ENCODE measurements at places on chromosomes 12 and 14. TPM values are rescaled to one million over a fixed set of nuclear protein-coding genes. Genes with fewer than 3 reads are reported as not detected.

- H3K36me3 ChIP-seq, result no peaks in the 10 kb centered on the region
- no peaks in the 10 kb centered on the region for H3K4me1 ChIP-seq
- H3K27ac ChIP-seq, result no peak overlapping the region
- H3K4me3 ChIP-seq, result no peak overlapping the region
- no peak for DNase-seq
- H3K27me3 ChIP-seq, result no peaks in the 10 kb centered on the region
Observed at GRCh38 chr12:91316907-91317269, 134.3 kb upstream of the DCN start.

- H3K4me1 ChIP-seq, result peaks cover 13% of the 10 kb centered on the region
- H3K36me3 ChIP-seq, result no peaks in the 10 kb centered on the region
- no peaks in the 10 kb centered on the region for H3K27me3 ChIP-seq
- no peak for DNase-seq
- H3K4me3 ChIP-seq, result no peak overlapping the region
- H3K27ac ChIP-seq, result no peak overlapping the region
Observed at GRCh38 chr12:24928131-24928530, 20.8 kb downstream of the BCAT1 start.

GRCh38 chr12:110928700-110929099, 8.3 kb upstream of the MYL2 start:
- H3K27ac ChIP-seq, result no peak overlapping the region
- no peak overlapping the region for H3K4me3 ChIP-seq
- no peaks in the 10 kb centered on the region for H3K36me3 ChIP-seq
- H3K27me3 ChIP-seq, result peaks cover 19% of the 10 kb centered on the region

- H3K27ac ChIP-seq, result no peak overlapping the region
- peaks cover 3% of the 10 kb centered on the region for H3K36me3 ChIP-seq
- H3K4me3 ChIP-seq, result no peak overlapping the region
- no peak for DNase-seq
- no peaks in the 10 kb centered on the region for H3K4me1 ChIP-seq
- no peaks in the 10 kb centered on the region for H3K27me3 ChIP-seq
Observed at GRCh38 chr12:98543701-98544100, 28.3 kb downstream of the TMPO start.

- H3K27ac ChIP-seq, result peak overlapping the region; percentile 89
- no peaks in the 10 kb centered on the region for H3K36me3 ChIP-seq
- H3K4me3 ChIP-seq, result no peak overlapping the region
- no peak for DNase-seq
- H3K4me1 ChIP-seq, result peaks cover 17% of the 10 kb centered on the region
Observed at GRCh38 chr12:128856035-128856790, 2.9 kb downstream of the GLT1D1 start.

DNA sequence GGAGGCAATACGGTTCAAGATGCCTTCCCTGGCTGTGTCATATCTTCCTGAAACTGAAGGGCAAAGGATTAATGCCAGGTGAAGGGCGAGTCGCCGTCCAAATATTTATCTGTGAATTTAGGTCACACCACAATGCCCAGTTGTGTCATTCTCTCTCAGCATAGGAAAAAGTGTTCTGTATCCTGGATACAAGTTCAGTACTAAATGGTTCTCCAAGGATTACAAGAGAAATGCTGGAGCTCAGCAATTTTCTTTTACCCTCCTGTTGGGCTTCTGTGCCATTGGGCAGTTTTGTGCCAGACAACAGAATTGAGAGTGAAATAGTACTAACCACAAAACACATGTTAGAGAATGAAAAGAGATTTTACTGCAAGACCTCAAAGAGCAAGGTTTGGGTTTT, 493.9 kb downstream of the EGLN3 start:
- H3K4me3 ChIP-seq, result no peak overlapping the region
- H3K36me3 ChIP-seq, result no peaks in the 10 kb centered on the region
- no peaks in the 10 kb centered on the region for H3K4me1 ChIP-seq
- H3K27me3 ChIP-seq, result no peaks in the 10 kb centered on the region
- no peak overlapping the region for H3K27ac ChIP-seq

GRCh38 chr12:129494260-129494659, 409.6 kb downstream of the TMEM132D start:
- no peak overlapping the region for H3K4me3 ChIP-seq
- DNase-seq, result no peak
- H3K27ac ChIP-seq, result no peak overlapping the region

- H3K4me1 ChIP-seq, result no peaks in the 10 kb centered on the region
- H3K4me3 ChIP-seq, result no peak overlapping the region
- no peak for DNase-seq
- no peak overlapping the region for H3K27ac ChIP-seq
- no peaks in the 10 kb centered on the region for H3K27me3 ChIP-seq
- no peaks in the 10 kb centered on the region for H3K36me3 ChIP-seq
Observed at GRCh38 chr12:20704860-20705259, 9.7 kb downstream of the SLCO1C1 start.

DNA sequence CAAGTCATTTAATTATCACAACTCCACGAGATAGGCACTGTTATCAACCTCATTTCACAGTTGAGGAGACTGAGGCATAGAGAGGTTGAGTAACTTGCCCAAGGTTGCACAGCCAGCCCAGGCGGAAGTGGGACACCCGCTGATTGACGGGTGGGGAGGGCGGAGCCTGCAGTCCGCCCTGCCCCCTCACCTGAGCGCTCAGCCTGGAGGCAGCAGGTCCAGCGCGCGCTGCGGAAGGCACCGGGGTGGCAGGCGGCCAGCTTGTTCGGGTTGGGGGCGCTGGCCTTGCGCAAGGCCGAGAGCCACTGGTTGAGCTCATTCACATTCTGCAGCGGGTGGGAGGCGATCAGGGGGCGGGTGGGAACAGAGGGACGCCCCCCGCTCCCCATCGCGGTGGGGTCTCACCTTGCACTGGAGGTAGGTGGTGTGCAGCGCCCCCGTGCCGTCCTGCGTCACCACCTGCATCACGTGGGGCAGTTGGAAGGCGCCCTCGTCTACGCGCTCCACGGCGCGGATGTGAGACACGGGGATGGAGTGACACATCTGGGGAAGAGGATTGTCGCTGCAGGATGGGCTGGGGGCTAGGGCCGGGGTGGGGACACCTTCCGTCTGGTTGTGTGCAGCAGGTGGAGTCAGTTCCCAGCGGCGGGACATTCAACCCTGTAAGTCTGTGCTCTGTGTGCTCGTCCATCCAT, 31.7 kb downstream of the RASAL1 start:
- H3K36me3 ChIP-seq, result no peaks in the 10 kb centered on the region
- H3K27me3 ChIP-seq, result peaks cover 13% of the 10 kb centered on the region
- H3K4me1 ChIP-seq, result no peaks in the 10 kb centered on the region
- peak; percentile 89 for DNase-seq
- no peak overlapping the region for H3K27ac ChIP-seq

GRCh38 chr12:28015165-28015564, 42.6 kb upstream of the PTHLH start:
- no peaks in the 10 kb centered on the region for H3K27me3 ChIP-seq
- DNase-seq, result no peak
- H3K4me1 ChIP-seq, result no peaks in the 10 kb centered on the region
- H3K4me3 ChIP-seq, result no peak overlapping the region

DNA sequence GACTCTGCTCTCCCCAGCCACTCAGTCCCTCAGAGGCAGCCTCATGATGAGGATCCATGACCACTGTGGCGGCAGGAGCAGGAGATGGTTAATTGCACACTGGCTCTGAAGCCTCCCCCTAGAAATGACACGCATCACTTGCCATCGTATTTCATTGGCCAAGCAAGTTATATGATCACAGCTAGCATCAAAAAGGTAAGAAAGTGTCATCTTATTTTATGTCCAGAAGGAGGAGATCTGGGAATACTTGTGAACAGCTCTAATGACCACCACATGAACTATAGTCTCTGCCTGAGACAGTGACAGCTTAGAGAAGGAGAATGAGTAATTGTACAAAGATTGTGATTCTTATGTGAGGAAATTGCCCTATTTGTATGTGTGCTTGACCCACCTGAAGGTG, 363.4 kb downstream of the NUAK1 start:
- H3K27ac ChIP-seq, result no peak overlapping the region
- DNase-seq, result no peak
- no peaks in the 10 kb centered on the region for H3K4me1 ChIP-seq
- H3K27me3 ChIP-seq, result no peaks in the 10 kb centered on the region

GRCh38 chr14:67532998-67533753, at the start of gene PLEKHH1:
PLEKHH1 (plus strand) TSS chr14:67533290; CDS start chr14:67541868, 8,578 bp downstream.
- no peaks in the 10 kb centered on the region for H3K36me3 ChIP-seq
- H3K4me3 ChIP-seq, result peak within 1 kb of the TSS; percentile 67
- no peaks in the 10 kb centered on the region for H3K4me1 ChIP-seq
- peak; percentile 88 for DNase-seq
- peaks cover 13% of the 10 kb centered on the region for H3K27me3 ChIP-seq

- H3K27ac ChIP-seq, result no peak overlapping the region
- H3K27me3 ChIP-seq, result no peaks in the 10 kb centered on the region
- DNase-seq, result no peak
- H3K4me3 ChIP-seq, result no peak overlapping the region
- H3K4me1 ChIP-seq, result no peaks in the 10 kb centered on the region
Observed at GRCh38 chr12:3583656-3584334, 92.8 kb downstream of the PRMT8 start.

DNA sequence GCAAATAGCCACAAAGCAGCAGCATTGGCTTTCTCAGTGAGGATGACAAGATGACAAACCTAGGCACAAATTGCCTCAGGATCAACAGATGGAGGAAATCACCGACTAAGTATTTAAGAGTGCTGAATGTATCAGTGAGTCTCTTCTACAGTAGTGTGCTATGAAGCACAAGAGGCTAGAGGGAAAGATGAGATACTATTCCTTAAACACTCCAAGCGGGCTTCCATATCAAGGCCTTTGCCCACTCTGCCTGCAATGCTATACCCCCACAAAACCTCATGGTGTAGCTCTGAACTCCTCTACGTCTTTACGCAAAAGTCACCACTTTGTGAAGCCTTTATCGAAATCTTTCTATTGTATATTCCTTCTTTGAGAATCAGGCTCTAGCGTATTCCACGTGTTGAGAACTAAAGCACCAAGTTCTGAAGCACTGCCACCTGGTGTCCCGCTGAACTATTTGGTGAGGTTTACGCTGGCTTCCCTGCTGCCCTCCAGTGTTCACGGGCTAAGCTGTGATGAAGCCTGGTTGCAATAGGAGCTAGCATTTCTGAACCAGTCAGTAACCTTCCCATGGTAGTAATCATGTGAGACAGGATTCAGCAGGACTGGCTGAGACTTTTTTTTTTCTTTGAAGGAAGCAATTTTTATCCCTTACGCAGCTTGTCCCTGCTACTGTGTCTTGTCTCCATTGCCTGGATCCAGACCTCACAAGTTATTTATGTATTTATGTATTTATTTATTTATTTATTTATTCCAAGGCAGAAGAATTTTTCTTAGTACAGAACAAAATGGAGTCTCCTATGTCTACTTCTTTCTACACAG, 426.5 kb upstream of the OR4E1 start:
- H3K27ac ChIP-seq, result no peak overlapping the region
- H3K36me3 ChIP-seq, result no peaks in the 10 kb centered on the region
- H3K4me1 ChIP-seq, result peaks cover 8% of the 10 kb centered on the region
- DNase-seq, result peak; percentile 69

DNA sequence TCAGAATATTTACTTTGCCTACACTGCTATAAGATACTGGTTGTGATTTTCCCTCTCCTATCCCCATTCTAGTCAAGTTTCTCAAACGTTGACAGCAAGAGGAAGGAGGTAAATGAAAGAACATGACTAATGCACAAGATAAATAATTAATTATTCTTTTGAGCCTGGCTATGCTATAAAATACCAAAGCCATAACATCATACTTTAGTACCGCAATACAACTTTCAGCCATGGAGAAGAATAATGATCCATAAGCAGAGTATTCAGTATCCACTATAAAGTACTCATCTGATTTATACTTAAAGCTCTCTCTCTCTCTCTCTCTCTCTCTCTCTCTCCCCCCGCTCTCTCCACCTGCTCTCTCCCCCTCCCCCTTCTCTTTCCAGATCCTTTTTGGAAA, 41.3 kb downstream of the TDG start:
- no peaks in the 10 kb centered on the region for H3K27me3 ChIP-seq
- H3K4me1 ChIP-seq, result no peaks in the 10 kb centered on the region
- no peak overlapping the region for H3K27ac ChIP-seq
- no peak for DNase-seq

GRCh38 chr12:53453953-53454640, 2.2 kb downstream of the PCBP2 start:
- no peak overlapping the region for H3K27ac ChIP-seq
- H3K36me3 ChIP-seq, result peaks cover 50% of the 10 kb centered on the region
- DNase-seq, result no peak
- peaks cover 38% of the 10 kb centered on the region for H3K4me1 ChIP-seq

DNA sequence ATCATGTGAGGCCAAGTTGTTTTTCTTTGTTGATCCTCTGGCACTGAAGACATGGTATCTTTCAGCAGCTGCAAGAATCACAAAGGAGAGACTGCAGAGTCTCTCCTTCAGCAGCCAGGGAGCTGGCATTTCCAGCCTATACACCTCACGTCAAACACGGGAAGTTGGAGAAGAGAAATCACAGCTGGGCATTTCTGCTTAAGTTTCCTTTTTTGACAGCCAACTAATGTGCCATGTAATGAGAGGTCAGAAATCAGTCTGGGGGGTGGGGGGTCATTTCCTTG, 28.3 kb downstream of the PHLDA1 start:
- H3K4me1 ChIP-seq, result no peaks in the 10 kb centered on the region
- H3K27ac ChIP-seq, result no peak overlapping the region
- H3K4me3 ChIP-seq, result no peak overlapping the region
- DNase-seq, result no peak

- H3K4me1 ChIP-seq, result no peaks in the 10 kb centered on the region
- H3K27me3 ChIP-seq, result no peaks in the 10 kb centered on the region
- no peaks in the 10 kb centered on the region for H3K36me3 ChIP-seq
- no peak overlapping the region for H3K4me3 ChIP-seq
- no peak for DNase-seq
Observed at GRCh38 chr12:29073631-29074239, 75.3 kb upstream of the FAR2 start.

DNA sequence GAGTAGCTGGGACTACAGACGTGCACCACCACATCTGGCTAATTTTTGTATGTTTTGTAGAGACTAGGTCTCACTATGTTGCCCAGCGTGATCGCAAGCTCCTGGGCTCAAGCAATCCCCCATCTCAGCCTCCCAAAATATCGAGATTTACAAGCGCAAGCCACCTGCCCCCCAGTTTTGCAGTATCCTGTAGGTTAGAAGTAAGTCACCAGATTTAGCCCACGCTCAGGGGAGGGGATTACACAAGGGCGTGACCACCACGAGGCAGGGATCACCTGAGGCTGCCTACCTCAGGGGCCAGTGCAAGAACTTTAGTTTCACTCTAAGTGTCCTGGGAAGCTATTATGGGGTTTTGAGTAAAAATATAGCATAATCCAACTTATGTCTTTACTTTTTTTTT, 39.2 kb upstream of the PLEKHG6 start:
- no peak overlapping the region for H3K4me3 ChIP-seq
- DNase-seq, result peak; percentile 9
- H3K36me3 ChIP-seq, result no peaks in the 10 kb centered on the region
- peaks cover 11% of the 10 kb centered on the region for H3K4me1 ChIP-seq
- H3K27me3 ChIP-seq, result no peaks in the 10 kb centered on the region

GRCh38 chr14:73696466-73697400, 17.5 kb downstream of the PNMA1 start:
- no peaks in the 10 kb centered on the region for H3K36me3 ChIP-seq
- no peaks in the 10 kb centered on the region for H3K4me1 ChIP-seq
- H3K27me3 ChIP-seq, result no peaks in the 10 kb centered on the region
- DNase-seq, result no peak

NGB gene
- not detected for total RNA-seq

OR4L1 gene
- total RNA-seq, result not detected

NFYB gene
- 21.1 TPM for total RNA-seq

BCL2L14 gene
- 0.68 TPM for total RNA-seq

SMCO2 gene
- 0.92 TPM for total RNA-seq

TSPAN11 gene
- 1.6 TPM for total RNA-seq

MAGOHB gene
- total RNA-seq, result 20.4 TPM

DYRK2 gene
- 42.1 TPM for total RNA-seq

PAH gene
- not detected for total RNA-seq

CHFR gene
- 60.4 TPM for total RNA-seq

KLC1 gene
- 288 TPM for total RNA-seq
